ENCODE measurements at places on chromosomes 7 and 10.
A peak's percentile ranks its signal among the peaks of the same experiment; 100 is the strongest.

GRCh38 chr7:2622869-2623697, 8.7 kb upstream of the TTYH3 start:
- DNase-seq, result no peak

- DNase-seq, result no peak
Observed at GRCh38 chr7:90853205-90853604, 257.1 kb downstream of the CDK14 start.

GRCh38 chr10:61847640-61848039, 53.9 kb upstream of the ARID5B start:
- no peak for DNase-seq

- peak; percentile 22 for DNase-seq
Observed at GRCh38 chr10:126124668-126125349, 228.4 kb downstream of the FANK1 start.

DNA sequence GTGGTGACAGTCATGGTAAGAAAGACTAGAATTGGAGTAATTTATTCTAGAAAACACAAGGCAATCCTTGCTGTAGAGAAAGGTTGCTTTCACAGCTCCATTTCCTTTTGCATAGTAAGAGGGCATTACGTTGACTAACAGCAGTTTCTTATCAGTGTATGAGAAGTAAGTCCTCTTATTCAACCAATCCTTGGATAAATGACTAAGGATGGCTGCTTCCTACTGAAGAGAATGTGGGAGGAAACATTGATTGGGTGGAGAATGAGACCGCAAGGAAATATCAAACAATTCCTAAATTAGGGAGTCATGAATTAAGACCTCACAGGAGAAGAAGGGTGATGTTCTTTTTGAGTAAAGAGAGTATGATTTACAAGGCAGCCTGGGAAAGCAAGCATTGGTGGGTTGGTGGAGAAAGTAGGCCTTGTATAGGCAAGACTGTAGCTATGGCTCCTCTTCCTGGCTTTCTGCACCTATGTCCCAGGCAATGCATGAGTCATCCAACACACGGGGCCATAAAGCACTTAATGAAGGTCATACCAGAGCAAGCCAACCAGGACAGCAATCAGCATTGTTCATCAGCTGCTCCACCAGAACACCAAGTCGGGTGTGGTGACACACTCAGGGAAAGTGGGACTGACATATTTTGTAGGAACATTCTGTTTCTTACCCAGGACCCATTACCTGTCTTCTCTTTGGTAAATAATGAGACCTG, 5.6 kb downstream of the MGAM start:
- no peak for DNase-seq

DNA sequence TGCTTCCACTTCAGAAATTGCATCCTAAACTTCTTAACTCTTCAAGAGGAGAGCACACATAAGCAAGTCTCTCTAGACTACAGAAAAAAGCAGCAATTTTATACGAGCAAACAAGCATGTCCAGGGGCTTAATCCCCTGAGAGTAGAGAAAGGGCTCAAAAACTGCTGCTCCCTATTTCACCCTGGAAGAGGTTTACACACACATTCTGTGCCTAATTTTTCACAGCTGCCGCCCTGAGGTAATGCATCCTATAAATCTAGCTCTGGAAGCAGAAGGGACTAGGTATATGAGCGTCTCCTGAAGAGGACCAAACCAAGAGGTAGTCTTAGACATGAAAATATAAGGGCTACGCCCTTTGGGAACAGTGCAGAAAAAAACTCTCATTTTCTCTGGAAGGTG, 73.1 kb downstream of the CRPPA start:
- DNase-seq, result no peak

DNA sequence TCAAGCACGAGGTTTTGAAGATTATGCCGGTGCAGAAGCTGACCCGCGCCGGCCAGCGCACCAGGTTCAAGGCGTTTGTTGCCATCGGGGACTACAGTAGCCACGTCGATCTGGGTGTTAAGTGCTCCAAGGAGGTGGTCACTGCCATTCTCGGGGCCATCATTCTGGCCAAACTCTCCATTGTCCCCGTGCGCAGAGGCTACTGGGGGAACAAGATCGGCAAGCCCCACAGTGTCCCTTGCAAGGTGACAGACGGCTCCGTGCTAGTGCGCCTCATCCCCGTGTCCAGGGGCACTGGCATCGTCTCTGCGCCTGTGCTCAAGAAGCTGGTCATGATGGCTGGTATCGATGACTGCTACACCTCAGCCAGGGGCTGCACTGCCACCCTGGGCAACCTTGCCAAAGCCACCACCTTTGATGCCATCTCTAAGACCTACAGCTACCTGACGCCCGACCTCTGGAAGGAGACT, 284.7 kb downstream of the GPR37 start:
- no peak for DNase-seq

DNA sequence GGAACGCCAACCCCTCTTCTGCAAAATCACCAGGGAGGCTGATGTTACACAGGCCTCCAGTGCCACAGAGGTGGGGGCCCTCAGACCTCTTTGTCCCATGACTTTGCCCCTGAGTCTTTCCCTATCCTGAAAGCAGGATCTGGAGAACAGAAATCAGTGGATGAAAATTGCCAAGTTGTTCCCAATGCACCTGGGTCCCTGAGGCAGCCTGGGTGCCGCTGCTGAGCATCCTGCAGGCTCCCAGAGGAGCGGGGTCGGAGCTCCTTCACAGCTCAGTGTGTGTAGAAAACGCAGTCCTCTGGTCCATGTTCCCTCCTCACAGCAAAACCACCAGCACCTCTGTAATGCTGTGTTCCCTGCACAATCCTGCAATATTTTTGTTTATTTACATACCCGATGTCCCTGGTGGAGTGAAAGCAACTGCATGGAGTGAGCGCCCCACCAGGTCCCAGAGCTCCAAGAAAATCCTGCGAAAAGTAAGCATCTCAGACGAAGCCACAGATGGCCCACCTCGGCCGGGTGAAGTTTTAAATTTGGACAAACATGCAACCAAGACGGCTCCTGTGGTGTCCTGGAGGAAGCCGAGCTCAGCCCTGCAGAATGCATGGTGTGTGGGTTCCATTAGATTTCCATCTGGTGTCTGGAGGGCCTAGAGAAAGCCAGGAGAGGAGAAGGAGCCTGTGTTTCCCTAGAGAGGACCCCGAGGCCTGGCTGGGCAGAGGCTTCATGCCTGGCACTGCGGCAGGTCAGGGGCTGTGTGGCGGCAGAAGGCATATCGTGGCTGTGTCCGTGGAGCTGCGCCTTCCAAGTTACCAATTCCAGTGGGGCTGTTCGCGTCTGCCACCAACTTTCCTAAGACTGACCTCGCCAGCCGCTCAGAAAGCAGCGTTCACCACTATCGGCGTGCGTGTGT, 235.2 kb downstream of the WDR37 start:
- DNase-seq, result no peak

GRCh38 chr7:114953724-114954123, 31.8 kb downstream of the MDFIC start:
- no peak for DNase-seq

DNA sequence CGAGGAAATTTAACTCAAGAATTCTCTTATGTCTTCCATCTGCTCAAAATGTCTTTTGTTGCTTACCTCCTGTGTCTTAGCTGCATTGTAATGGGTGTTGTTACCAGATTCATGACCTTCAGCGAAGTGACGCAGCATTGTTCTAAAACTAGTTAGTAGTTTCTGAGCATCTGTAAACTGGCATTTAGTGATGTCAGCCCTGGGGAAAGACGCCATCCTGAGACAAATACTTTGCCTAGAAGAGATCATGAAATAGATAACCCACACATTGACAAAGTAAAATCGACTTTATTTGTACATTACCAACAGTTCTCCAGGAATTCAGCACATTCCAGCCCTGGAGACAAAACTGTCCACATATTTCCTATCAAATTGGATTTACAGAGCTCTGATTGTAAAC, 87.8 kb downstream of the GPAM start:
- DNase-seq, result no peak

- no peak for DNase-seq
Observed at GRCh38 chr10:11691319-11691755, 50.8 kb upstream of the ECHDC3 start.

- peak; percentile 63 for DNase-seq
Observed at GRCh38 chr10:12194752-12195271, 879 bp downstream of the NUDT5 start.
